ENCODE measurements at places on chromosomes 13 and 19.
A peak's percentile ranks its signal among the peaks of the same experiment; 100 is the strongest.

GRCh38 chr13:79908381-79908780 is 427.4 kb downstream of the NDFIP2 start:
- no peak for DNase-seq

GRCh38 chr13:44128552-44129001 is 245.0 kb upstream of the SERP2 start:
- DNase-seq = peak; percentile 45

GRCh38 chr13:27961227-27962085 is 7.7 kb downstream of the CDX2 start:
- no peak for DNase-seq

- no peak for DNase-seq
Observed at GRCh38 chr13:77062097-77062496, 35.1 kb upstream of the FBXL3 start.

- DNase-seq = peak; percentile 79
Observed at GRCh38 chr13:50685491-50685890, 158.0 kb downstream of the DLEU7 start.

- DNase-seq = no peak
Observed at GRCh38 chr13:58474581-58474980, 843.0 kb downstream of the PCDH17 start.

DNA sequence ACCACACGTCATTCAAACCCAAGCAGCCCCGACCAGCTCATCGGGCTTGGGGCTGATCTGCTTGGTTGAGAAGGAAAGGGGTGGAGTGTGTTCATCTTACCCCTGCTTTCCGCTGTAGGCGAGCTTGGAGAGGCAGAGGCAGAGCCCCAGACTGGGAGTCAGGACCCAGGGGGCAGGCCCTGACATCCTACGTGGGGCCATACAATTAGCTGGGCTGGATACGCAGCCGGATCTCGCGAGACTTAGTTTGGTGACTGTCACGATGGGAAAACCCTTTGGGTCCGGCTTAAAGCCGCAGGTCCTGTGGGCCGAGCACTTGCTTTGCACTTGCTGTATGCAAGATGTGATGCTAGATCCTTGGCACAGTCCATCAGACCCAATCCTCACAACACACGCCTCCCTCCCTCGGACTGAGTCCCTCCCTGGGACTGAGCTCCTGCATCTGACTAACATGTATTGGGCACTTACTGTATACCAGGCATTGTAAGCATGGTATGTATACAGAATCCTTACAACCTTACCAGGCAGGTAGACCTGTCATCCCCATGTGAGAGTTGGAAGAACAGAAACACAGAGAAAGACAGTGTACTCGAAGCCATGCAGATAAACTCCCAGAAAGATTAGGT is 3.7 kb downstream of the CEACAM16 start:
- no peak for DNase-seq

- no peak for DNase-seq
Observed at GRCh38 chr13:113551081-113552000, 33.2 kb upstream of the TFDP1 start.

- no peak for DNase-seq
Observed at GRCh38 chr13:65154661-65155447, 2075.3 kb downstream of the PCDH9 start.

GRCh38 chr19:39409208-39410016 is 2.8 kb downstream of the ZFP36 start:
- peak; percentile 51 for DNase-seq

GRCh38 chr13:50323440-50324065 is 308.3 kb downstream of the KCNRG start:
- no peak for DNase-seq

DNA sequence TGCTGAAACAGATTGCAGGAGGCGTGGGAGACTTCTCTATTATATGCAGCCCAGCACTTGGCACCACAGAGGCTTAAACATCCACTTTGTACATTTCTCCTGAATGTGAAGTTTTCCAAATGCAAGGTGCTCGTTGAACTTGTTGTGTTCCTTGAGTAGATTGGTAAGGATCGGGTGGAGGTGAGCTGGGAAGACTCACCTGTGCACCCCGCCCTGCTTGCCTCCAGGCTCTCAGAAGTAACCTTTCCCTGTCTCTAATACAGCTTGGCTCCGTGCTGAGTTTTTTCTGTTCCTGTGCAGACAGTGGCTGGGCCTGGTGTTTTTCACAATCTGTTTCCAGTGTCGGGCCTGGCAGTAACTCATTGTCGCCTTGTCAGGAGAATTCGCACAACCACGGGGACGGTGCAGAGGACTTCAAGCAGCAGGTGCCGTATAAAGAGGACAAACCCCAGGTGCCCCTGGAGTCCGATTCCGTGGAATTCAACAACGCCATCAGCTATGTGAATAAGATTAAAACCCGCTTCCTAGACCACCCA is 12.3 kb downstream of the SIN3B start:
- peak; percentile 4 for DNase-seq

DNA sequence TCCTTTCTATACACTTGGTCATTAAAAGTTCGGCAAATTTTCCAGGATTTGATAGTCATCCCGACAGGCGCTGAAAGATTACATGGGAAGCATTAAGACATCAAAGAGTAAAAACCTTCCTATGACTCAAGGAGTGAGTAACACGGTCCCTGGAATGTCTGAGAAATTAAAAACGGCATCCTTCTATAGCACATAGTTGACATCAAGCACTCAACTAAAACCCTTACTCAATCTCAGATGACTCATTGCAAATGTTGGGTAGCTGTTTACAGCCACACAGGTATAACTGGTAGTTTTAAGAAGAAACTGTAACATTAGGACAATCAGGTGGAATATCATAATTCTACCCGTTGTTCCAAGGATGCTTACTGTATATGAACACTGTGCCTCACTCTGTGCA is 6.4 kb upstream of the LGALS13 start:
- DNase-seq = no peak

- no peak for DNase-seq
Observed at GRCh38 chr19:51780270-51780669, 14.7 kb upstream of the FPR3 start.

- DNase-seq = peak; percentile 93
Observed at GRCh38 chr19:19732579-19733501, at the start of gene ZNF14. Gene ZNF14, minus strand, starts transcription at chr19:19733112. Its CDS starts 154 bp downstream, at chr19:19732958.

All from anterior cingulate cortex (tissue), 58 donors.